ENCODE measurements at places on chromosomes 16 and 17.

- no peak for DNase-seq
Observed at GRCh38 chr17:49456183-49456965, 38.7 kb upstream of the NGFR start.

DNA sequence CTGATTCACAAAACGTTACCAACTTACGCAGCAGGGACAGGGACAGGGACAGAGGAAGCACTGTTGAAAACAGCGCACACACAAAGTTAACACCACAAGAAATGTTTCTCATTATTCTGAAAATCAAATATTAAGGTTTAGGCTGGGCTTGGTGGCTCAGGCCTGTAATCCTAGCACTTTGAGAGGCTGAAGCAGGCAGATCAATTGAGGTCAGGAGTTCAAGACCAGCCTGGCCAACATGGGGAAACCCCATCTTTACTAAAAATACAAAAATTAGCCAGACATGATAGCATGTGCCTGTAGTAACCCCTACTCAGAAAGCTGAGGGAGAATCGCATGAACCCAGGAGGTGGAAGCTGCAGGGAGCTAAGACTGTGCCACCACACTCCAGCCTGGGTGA, 4.2 kb downstream of the CYTH1 start:
- DNase-seq, result no peak

DNA sequence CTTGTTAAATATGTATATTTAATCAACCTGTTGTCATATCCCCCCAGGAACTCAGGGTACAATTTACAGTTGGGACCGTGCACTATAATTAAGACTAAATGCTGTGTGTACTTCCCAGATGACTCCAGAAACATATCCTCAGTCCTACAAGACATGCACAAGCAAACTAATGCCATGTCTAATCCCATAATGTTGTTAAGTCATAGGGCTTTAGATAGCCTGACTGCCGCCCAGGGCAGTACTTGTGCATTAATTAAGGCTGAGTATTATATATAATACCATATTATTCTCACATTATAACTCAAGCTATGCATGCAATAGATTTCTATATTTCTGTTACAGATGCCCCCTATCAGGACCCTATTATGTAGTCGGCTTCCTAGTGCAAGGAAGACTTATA, 20.1 kb upstream of the CPHXL start:
- no peak for DNase-seq

- DNase-seq, result peak; percentile 28
Observed at GRCh38 chr16:51237861-51238378, 86.8 kb upstream of the SALL1 start.

- no peak for DNase-seq
Observed at GRCh38 chr17:68441070-68441770, 16.1 kb downstream of the WIPI1 start.

DNA sequence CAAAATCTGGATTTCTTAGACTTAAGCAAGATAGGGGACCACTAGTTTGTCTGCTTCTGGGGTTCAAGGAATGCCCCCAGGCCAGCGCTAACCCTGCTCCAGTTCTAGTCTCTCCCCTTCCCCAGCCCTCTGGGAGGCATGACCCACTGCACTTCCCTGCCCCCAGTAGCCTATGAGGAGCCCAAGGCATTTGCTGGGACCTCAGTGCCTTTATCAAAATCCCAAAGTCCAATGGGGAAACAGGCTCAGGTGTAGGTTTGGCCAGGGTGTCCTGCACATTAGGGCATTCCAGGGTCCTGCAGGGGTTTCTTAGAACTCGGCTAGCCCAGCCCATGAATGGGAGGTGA, 1.2 kb downstream of the IL4R start:
- no peak for DNase-seq

- DNase-seq, result no peak
Observed at GRCh38 chr17:14149751-14150150, 80.4 kb downstream of the COX10 start.

DNA sequence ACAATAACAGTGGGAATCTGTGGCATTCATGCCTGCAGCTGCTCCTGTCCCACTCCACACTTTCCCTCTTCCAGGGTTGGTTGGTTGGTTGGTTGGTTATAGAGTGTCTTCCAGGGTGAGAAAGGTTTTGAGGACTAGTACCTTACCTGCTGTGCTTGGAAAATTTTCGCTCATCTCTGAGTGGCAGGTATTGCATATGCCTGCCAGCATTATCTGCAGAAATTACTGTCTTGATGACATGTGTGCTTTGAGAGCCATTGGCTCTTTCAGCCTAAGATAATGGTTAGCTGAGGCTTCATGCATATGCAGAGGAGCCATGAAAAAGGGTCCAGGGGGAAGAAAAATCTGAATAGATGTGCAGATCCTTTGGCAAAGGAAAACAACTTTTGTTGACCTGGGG, 131.8 kb downstream of the BCAS3 start:
- no peak for DNase-seq
